Left lung (tissue), 14 donors: ENCODE measurements at places on chromosomes 1 and 21. TPM values are rescaled to one million over a fixed set of nuclear protein-coding genes. Genes with fewer than 3 reads are reported as not detected.

DNA sequence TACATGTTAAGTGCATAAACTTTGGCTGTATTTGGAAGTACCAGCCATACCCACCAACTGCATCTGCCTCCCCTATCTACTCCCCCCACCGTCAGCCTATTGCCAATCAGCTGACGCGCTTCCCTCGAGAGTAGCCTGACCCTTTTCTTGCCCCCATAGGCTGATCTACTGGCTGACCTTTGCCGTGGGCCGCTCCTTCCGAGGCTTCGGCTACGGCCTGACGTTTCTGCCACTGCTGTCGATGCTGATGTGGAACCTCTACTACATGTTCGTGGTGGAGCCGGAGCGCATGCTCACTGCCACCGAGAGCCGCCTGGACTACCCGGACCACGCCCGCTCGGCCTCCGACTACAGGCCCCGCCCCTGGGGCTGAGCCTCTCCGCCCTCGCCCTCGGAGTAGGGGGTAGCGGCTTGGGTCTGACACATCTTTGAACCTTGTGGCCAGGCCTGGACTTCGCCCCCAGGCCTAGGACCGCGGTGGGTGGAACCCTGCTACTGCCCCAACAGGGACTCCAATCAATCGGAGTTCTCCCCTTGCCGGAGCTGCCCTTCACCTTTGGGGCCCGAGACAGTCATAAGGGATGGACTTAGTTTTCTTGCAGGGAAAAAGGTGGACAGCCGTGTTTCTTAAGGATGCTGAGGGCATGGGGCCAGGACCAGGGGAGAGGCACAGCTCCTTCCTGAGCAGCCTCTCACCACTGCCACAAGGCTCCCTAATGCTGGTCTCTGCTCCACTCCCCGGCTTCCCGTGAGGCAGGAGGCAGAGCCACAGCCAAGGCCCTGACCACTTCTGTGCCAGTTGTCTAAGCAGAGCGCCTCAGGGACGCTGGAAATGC, 4.0 kb downstream of the GLMP start:
- peak; percentile 58 for DNase-seq

CELA2A gene
- polyA plus RNA-seq: not detected

DNA sequence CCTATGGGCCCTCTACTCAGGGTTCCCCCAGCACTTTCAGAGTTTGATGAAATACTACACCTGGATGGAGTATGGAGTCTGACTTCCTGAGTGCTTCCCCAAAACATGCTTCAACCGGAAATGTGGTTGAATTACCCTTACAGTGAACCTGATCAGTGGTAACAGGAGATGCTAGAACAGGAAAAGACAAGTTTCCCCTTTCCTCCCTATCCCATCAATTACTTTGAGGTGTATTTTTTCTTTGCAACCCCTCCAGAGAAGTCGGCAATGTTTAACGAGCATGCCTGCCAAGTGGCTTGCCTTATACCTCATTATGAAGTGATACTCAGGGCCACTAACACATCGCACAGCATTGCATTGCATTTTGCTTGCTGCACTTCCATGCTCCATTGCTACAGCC, 7.0 kb downstream of the KRTAP15-1 start:
- no peak for DNase-seq

DNA sequence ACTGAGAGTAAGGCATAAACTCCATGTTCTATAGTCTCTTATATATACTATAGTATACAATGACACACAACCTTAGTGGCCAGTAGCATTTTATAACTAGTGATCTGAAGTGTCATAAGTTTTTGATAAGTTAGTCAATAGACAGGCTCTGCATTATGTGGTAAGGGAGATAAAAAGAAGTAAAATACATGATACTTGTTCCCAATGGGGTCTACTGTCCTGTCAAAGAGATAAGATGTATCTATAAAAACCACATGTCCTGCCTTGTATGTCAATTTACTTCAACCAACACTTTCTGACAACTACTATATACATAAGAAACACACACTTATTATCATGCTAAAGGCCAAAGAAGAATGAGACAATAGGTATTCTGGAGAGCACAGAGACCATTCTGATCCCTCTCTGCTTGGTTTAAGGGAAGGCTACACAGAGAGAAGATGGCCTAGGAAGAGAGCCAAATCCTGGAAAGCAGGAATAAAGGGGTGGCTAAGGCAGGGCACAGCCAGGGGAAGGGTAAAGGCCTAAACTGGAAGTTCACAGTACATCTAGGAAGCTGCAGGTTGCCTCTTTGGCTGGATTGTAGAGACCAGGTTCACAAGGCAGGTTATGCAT, 91.4 kb downstream of the LYST start:
- no peak for DNase-seq

TTC24 gene
- polyA plus RNA-seq: 0.07 TPM

ARHGEF16 gene
- polyA plus RNA-seq: 10.3 TPM

LEMD1 gene
- polyA plus RNA-seq: 4.4 TPM

- no peak for DNase-seq
These were observed 64.0 kb upstream of the KCNK2 start for GRCh38 chr1:215018555-215018954.

KCNT2 gene
- 3.4 TPM for polyA plus RNA-seq

GRCh38 chr1:234543442-234544086, 64.6 kb upstream of the TARBP1 start:
- DNase-seq: no peak

- DNase-seq: no peak
These were observed 30.9 kb downstream of the LRRC8B start for GRCh38 chr1:89555550-89555949.

- no peak for DNase-seq
These were observed 28.0 kb downstream of the TBX15 start for GRCh38 chr1:118960026-118960561.

DNA sequence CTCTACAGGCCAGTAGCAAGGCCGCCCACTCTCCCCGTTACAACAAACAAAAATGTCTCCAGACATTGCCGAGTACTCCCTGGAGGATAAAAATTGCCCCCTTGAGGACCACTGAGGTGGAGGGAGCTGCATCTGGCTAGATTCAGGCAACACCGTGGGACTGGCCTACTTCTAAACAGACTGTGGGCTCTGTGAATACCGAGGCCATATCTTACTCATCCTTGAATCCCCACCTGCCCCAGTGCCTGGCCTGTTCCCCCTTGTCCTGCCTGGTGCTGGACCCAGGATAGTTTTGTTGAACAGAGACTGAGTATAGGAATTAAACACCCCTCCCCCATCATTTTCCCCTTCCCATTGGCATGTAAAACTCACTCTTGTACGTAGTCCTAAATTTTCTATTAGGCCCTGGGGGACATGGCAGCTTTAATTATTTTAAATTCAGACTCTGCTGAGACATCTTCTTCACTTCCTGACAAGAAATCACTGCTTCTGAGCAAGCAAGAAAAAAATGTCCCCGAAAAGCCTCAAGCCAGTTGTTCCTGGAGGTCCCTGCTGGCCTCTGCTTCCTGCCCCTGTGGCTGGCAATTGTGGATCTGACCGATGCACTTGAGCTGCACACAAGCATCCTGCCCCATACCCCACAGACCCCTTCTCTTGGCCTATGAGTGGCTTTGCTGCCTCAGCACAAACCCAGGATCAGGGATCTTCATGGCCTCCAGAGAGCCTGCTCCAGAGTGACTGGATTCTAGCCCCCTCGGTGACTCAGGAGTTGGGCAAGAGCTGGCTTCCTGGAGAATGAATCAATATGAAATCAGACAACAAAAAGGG, 111.0 kb downstream of the ACTL8 start:
- no peak for DNase-seq

DNA sequence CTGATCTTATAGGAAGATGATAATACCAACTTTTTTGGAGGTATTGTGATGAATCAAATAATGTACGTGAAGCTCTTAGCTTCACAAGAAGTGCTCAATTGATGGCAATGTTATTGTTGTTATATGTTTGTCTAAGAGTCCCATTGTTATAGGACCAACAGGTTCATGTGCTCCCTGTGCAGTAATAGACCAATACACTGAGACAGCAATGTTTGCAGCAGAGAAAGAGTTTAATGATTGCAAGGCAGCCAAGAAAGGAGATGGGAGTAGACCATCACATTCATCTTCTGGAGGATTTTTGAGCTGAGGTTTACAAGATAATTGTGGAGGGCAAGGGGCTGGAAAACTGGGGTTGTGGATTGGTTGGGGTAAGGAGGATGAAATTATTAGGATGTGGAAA, 143.0 kb downstream of the CNIH3 start:
- no peak for DNase-seq

DNA sequence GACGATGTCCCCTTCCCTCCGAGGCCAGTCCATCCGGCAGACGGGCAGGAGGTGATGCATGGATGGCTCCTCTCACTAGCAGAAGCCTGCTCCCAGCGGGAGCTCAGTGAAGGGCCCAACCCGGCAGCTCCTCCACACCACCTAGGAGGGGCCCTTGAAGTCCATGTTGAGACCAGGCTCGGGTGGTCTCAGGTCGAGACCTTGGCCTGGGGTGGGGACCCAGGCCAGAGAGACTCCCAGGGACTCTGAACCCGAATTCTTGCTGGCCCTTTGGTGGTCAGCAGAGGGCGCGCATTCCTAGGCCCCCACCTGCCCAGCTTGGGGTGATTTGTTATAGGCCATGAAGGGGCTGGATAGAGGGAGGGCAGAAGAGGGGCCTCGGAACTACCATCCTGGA, 642 bp upstream of the NT5C1A start:
- no peak for DNase-seq

IGSF3 gene
- polyA plus RNA-seq: 52.4 TPM

GRCh38 chr1:205939690-205940330, 3.4 kb downstream of the SLC26A9 start:
- DNase-seq: peak; percentile 59

DNA sequence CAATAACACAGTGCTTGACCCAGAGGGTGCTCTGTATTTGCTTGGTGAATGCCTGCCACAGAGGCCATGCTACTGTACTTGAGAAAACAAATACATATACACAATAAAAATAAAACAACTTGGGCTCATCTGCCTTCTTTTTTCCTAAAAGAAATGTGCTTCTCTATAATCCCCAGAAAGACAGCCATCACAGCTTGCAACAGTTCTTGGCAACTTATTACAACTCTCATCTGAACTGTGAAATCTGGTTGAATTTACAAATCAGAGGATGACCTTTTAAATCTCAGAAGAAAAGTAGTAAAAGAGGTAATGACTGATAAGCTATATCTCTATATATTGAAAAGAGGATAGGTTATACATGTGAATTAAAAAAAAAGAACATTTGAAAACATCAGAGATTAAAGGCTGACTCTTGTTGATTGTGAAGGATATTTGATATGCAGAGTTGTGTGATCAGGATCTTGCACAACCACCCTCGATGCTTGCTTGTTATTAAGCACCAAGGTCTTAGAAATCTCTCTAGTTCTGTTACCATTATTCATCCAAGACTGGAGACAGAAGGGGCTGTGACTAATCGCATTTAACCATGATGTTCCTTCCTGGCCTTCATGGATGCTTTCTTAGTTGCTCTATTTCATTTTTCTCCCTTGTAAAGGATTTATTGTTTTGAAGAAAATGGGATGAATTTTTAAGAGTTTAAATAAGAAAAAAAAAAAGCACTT, 213.4 kb downstream of the APP start:
- DNase-seq: no peak

ILDR2 gene
- polyA plus RNA-seq: 0.68 TPM

GRCh38 chr1:178102218-178102617, 8.3 kb downstream of the RASAL2 start:
- DNase-seq: no peak

TRABD2B gene
- polyA plus RNA-seq: 5.2 TPM
